ENCODE measurements at places on chromosomes 16 and 17.

DNA sequence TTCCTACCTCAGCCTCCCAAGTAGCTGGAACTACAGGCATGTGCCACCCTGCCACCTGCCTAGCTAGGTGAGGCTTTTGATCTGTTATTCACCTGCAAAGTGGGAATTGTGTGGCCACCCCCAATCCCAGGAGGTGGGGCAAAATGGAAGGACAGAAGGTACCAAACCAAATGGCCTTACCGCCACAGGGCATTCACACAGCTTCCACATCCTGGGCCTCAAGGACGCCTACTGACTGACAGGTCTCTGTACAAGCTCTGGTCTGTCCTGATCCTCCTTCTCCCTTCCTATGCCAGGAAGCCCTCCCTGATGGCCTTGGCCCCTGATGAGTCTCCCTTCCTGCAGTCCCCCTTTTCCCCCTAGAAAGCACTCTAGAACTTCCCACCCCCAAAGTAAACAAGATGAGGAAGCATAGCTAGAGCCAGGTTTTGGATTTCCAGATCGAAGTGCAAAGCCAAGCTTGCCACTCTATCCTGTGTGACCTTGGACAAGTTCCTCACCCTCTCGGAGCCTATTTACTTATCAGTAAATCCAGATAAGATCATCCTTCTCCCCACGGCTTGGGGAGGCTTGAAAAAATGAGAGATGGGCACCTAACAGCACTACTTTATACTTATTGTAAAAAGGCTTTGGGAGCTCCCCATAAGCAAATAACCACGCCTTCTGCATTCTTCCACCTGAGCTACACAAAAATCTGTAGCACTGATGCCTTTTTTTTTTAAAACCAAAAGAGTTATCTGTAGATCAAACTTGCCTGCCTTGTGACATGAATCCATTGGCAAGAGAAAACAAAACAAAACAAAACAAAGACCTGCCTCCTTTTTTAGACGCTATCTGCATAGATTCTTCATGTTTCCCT lies 4.5 kb downstream of the PLLP start:
- DNase-seq = no peak

DNA sequence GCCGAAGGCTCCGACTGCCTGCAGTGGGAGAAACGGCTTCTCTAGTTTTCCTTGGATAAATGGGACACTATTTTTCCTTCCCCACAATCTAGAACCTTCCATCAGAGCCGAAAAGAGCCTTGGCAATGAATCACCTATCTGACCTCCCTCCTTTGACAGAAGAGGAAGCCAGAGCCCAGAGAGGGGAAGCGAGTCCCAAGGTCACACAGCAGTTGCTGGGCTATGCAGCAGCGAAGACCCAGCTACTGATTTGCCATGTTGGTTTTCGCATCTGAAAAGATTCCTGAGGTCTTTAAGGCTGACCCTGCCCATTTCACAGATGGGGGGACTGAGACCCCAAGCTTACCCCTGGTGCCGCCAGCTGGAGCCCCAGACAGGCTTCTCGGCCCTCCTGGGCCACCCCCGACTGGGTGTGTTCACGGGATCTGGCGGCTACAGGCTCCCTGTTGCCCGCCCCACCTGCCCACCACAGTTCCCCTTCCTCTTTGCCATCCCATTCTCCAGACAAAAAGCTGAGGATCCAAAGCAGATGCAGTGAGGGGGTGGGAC lies 45.9 kb downstream of the RAI1 start:
- DNase-seq = no peak

DNA sequence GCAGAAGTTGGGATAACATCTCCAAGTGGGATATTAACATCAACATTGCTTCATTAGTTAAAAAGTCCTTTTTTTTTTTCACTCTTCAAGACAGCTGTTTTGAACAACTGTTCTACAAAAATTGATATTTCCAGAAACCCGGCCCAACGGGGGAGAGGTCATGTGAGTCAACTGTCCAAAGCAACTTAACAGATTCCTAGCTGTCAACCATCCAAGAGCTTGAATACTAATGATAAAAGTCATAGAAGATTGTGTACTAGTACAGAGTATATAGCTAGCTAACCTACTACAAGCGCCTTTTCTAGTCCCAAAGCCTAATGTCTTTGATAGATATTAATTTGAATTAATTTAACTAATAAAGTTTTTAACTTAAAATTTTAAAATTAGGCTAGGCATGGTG lies 172.0 kb downstream of the CYB561 start:
- no peak for DNase-seq

DNA sequence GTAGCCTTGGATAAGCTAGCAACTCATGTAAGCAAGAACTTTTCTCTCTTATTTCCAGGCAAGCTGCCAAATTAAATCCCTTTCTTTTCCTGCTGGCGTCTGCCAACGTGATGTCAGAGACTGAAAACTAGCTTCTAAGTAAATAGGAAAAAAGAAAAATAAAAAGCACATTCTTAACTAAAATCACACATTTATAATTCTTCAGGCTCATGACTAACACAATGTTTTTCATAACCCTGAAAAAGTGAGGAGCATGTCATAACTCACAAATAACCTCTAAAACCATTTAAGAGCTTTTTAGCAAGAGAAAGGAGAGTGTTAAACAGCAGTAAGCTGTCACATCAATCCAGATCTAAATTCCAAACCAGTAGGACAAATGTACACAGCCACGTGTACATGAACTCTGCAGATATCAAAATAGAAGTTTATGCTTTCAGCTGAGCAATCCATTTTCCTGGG lies 110.0 kb downstream of the N4BP1 start:
- peak; percentile 15 for DNase-seq

DNA sequence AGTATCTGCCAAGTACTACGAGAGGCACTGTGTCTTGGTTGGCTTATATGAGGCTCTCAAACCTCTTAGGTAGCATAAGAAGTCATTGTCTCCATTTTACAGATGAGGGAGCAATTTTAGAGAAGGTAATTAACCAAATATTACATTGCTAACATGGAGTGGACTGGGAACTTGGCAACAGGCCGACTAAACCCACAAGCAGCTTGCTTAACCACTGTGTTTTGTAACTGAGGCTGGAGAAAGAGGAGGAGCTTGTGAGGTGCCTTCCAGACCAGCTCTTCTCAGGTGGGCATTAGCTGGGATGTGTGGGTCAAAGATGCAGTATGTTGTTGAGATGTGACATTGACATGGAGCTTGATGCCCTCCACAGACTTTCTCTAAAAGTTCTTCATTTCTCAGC lies 835.6 kb upstream of the RBFOX1 start:
- no peak for DNase-seq

- no peak for DNase-seq
Observed at GRCh38 chr16:4873091-4873490, 25.8 kb downstream of the UBN1 start.

GRCh38 chr16:79104567-79104966 lies 496.0 kb downstream of the MAF start:
- no peak for DNase-seq

DNA sequence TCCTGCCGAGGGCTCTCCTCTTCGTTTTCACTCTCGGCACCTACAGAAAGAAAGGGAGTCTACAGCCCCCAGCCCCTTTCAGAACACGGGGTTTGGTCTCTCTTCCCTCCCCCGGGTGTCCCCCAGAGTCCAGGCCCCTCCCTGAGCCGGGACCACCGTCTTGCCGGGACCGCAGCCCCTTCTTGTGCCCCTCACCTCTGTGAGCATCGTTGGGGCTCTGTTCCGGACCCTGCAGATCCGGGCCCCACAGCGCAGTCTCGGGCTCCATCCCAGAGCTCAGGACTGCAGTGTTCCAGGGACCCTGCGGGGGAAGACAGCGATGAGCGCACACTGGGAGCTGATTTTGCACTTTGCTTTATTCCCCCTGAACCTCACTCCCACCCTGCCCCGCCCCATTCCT lies 2.8 kb downstream of the ZNF629 start:
- DNase-seq = no peak

GRCh38 chr16:21159281-21159951 lies 942 bp downstream of the LDAF1 start:
- no peak for DNase-seq

DNA sequence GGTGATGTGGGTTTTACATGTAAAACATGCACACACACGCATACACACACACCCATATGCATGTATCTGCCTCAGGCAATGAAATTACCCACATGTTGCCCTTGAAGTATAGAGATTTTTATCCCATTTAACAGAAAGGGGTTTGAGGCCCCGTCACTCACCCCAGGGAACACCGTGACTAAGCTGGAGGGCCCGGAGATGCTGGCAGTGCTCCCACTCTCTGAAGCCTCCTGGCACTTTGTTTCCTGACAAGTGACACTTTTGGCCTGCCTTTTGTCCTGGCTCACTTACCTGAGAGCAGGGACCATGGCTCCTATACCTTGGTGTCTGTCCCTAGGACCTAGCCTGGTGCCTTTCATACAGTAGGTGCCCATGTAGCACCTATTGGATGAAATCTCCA lies 50.0 kb upstream of the TNRC6C start:
- no peak for DNase-seq

- DNase-seq = no peak
Observed at GRCh38 chr16:27924411-27925118, 138.9 kb downstream of the GSG1L start.

DNA sequence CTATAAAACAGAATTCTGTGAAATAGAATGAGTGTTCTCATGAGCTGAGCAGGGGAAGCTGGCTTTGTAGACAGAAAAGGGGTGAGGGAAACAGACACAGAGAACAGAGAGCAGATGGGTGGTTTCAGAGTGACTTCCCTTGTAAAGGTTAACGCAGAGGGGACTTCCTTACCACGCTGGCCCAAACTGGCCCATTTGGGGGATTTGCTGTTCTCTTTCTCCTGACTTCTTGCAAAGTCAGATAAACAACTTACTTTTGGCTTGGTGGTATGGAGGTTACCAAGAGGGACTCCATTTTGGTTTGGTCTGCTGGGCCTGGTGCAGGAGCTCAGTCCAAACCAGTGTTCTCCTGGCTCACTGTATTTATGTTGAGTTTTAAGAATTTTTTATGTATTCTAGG lies 48.4 kb downstream of the SEC14L1 start:
- DNase-seq = no peak

DNA sequence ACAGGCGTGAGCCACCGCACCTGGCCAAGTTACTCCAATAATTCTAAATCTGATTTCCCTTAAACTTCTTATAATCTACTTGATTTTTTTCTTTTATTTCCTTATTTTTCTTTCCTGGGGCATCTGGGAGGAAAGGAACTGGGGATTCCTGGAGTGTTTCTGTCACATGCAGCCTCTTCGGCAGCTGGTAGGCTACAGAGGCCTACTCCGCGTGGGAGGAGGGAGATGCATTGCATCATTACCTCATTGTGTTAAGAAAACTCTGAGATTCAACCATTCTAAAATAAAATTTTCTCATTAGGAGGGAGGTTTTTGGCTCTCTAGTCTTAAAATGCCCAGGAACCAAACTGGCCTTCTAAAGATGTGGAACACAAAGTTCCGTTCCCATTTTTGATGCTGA lies 64.0 kb downstream of the SOX9 start:
- DNase-seq = no peak

- no peak for DNase-seq
Observed at GRCh38 chr17:58564971-58565370, 50.5 kb upstream of the MTMR4 start.

DNA sequence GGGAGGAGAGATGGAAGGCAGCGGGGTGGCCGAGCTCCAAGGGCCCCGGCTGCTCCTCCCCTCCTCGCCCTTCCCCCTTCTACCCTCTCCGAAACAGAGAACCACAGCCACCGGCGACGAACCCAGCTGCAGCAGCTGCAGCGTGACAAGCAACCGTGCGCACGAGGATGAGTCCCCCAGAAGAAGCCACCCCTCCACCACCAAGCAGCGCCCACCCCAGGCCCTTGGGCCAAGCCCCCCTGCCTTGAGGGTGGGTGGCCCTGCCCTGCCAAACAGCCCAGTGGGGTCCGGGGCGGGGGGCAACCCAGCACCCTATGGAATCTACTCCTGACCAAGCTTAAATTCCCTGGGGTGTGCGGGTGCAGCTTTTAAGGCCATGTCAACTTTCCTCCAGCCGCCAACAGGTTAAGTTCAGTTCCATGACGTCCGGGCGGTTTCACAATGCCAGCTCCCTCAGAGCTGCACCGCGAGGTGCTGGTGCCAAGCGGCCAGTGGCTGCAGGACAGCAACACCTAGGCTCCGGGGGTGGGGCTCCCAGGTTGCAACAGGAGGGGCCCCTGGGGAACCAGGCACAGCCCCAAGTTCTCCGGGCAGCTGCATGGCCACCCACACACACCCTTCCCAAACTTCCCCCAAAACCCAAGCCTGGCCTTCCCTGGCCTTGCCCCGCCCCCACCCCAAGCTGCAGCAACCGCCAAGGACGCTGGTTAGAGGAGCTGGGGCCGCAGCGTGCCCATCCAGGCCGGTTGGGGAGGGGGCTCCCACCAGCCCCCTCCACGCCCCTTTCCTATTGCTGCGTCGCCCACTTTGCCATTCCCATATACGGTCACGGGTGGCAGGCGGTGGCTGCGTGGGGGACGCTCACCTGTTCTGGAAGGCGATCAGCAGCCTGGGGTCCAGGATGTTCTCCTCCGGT lies 2.0 kb downstream of the CBX4 start:
- DNase-seq = no peak

DNA sequence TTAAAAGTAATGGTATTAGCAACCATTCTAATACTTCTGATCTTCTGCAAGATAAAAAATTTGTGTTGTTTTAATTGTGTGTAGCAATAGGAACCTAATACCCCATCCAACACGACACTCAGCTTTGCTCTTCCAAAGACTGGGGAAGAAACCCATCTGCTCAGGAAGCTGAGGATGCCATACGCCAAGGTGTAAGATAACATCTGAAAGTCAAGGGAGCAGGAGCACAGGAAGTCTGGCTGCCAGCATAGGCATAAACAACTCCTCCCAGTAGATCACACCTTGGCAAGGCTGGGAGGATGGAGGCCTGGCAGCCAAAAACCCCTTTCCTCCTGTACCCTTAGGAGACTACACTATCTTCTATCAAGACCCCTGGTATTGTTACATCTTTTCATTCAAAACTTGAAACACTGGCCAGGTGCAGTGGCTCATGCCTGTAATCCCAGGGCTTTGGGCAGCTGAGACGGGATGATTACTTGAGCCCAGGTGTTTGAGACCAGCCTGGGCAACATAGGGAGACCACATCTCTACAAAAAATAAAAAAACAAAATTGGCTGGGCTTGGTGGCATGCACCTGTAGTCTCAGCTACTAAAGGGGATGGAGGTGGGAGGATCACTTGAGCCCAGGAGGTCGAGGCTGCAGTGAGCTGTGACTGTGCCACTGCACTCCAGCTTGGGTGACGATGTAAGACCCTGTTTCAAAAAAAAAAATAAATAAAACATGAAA lies 5.7 kb upstream of the SPHK1 start:
- DNase-seq = no peak

DNA sequence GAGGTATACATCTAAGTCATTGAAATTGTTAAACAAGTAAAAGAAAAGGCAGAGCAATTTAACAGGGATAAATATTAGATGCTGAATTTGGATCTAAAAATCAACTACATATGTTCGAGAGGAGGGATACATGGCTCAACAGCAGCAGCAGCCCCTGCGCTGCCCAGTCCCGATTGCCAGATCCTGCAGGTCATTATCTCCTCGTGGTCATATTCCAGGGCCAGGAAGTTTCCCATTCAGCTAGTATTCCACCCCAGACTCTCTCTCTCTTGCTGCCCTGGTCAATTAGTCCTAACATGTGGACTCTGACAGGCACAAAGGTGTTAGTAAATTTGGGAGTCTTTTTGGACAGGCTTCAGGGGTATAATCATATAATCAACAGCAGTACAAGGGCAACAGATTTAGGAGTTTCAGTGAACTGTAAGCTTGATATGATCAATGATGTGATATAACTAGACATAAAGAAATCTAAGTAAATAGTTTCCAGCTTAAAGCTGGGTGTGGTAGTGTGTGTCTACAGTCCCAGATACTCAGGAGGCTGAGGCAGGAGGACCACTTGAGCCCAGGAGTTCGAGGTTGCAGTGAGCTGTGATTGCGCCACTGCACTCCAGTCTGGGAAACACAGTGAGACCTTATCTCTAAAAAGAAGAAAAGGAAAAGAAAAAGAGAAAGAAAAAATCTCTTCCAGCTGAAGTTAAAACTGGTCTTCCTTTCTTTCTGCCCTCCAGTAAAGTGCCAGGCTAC lies 96.5 kb upstream of the MED13 start:
- DNase-seq = no peak
